ENCODE measurements at places on chromosomes 13 and 19.

DNA sequence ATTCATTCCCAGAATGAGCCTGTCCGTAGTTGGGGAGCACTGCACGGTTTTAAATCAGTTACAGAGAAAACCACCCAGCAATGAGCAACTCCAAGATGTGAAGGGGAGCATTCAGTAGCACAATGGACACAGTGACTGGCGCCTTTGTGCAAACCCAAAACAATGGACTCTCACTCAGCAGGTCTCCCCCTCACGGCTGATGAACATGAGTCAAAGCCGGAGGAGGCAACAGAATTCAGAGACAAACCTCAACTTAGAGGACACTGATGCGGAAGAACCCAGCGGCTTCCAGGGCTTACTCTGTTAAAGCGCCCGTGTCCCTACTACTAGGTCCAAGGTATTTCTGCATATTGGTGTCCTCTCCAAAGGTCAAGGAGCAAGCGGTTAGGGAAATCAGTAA lies 17.7 kb downstream of the PLEKHF1 start:
- DNase-seq = no peak

GRCh38 chr13:46687810-46688209 lies 109.2 kb downstream of the ESD start:
- no peak for DNase-seq

GRCh38 chr13:50248516-50249143 lies 233.4 kb downstream of the KCNRG start:
- no peak for DNase-seq

- DNase-seq = no peak
Observed at GRCh38 chr13:40639221-40639681, 27.2 kb downstream of the FOXO1 start.

GRCh38 chr13:113561417-113562084 lies 23.0 kb upstream of the TFDP1 start:
- DNase-seq = no peak
